Breast epithelium (tissue), 4 donors: ENCODE measurements at places on chromosomes 12 and 14. TPM values are rescaled to one million over a fixed set of nuclear protein-coding genes. Genes with fewer than 3 reads are reported as not detected.
A peak's percentile ranks its signal among the peaks of the same experiment; 100 is the strongest.

C12orf60 gene
- 2.3 TPM for total RNA-seq

DNA sequence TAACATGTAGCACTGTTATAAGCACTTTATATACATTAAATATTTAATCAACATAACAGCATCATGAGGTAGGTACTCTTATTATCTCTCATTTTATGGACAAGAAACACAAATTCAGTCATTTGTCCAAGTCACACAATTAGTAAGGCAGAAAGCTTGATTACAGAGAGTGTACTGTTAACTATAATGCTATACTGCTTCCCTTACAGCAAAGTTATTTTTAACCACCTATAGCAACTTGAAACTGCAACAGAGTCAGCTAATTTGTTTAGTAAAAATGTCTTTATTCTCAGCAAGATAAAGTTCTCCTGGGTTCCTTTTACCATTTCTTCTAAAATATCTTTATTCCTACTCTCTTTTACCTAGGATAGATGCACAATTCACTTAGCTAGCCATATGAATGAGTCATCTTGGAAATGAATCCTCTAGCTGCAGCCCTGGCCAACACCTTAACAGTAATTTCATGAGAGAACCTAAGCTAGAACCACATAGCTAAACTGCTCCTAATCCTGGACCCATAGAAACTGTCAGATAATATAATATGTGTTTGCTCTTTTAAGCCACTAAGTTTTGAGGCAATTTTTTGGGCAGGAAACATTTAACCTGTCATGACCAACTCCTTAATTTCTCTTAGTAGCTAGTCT is 90.2 kb upstream of the HECTD1 start:
- no peak for DNase-seq
- H3K4me1 ChIP-seq: no peaks in the 10 kb centered on the region
- no peak overlapping the region for H3K4me3 ChIP-seq
- H3K27ac ChIP-seq: no peak overlapping the region

OLR1 gene
- total RNA-seq: not detected

CCDC92 gene
- total RNA-seq: 24.6 TPM

SLC4A8 gene
- total RNA-seq: 8.3 TPM

DNA sequence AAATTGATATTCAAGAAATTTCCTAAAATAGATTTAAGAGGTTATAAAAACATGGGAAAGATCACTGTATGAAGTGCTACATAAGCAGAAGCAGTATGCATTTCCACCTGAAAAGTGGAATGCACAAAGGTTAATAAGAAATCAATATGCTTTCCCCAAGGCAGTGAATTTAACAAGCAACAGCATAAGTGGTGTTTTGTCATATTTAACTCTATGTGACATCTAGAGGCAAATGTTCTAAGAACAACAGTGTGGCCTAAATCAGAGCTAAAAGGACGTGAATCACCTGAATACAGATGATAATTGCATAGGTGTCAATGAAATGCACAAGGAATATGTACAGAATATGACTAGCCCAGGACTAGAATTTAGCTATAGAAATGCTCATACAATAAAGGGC is 49.5 kb downstream of the SLC2A13 start:
- H3K27ac ChIP-seq: no peak overlapping the region
- no peaks in the 10 kb centered on the region for H3K36me3 ChIP-seq
- H3K27me3 ChIP-seq: no peaks in the 10 kb centered on the region
- DNase-seq: no peak
- no peaks in the 10 kb centered on the region for H3K4me1 ChIP-seq
- H3K4me3 ChIP-seq: no peak overlapping the region

DNA sequence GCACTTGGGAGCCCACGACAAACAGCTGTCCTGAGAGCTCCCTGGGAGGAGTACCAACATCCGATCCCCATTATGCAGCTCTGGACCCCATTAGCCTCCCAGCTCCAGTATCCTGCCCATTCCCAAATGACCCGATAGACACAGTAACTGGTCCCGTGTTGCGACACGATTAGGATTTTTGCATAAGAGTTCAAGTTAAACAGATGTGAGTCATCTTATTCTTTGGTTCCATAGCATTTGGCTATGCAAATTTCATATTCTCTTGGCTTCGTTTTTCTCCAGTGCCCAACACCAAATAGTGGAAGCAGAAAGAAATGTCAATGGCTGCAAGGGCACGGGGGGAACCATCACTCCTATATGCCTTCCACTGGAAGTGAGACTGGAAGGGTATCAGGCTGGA is 43.0 kb upstream of the LRRC10 start:
- H3K4me3 ChIP-seq: no peak overlapping the region
- no peak overlapping the region for H3K27ac ChIP-seq
- DNase-seq: no peak
- no peaks in the 10 kb centered on the region for H3K4me1 ChIP-seq
- H3K27me3 ChIP-seq: no peaks in the 10 kb centered on the region

DNA sequence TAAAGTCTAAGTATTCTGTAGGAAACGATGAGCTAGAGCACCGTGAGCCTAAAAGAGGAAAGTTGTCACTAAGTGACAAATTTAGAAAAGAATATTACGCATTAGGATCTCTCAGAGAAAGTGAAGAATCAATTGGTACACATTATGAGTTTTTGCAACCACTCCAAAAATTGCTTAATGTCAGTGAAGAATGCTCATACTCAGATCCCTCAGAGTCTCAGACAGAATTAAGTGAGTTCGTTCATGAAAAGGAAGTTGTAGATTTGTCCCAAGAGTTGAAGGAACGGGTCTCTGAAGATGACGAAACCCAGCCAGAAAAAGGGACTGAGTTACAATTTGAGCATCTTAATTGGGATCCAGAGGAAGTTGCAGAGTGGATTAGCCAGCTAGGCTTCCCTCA is 1.5 kb downstream of the SAMD15 start:
- no peaks in the 10 kb centered on the region for H3K27me3 ChIP-seq
- no peak for DNase-seq
- no peak overlapping the region for H3K27ac ChIP-seq
- no peak overlapping the region for H3K4me3 ChIP-seq
- H3K36me3 ChIP-seq: no peaks in the 10 kb centered on the region

DNA sequence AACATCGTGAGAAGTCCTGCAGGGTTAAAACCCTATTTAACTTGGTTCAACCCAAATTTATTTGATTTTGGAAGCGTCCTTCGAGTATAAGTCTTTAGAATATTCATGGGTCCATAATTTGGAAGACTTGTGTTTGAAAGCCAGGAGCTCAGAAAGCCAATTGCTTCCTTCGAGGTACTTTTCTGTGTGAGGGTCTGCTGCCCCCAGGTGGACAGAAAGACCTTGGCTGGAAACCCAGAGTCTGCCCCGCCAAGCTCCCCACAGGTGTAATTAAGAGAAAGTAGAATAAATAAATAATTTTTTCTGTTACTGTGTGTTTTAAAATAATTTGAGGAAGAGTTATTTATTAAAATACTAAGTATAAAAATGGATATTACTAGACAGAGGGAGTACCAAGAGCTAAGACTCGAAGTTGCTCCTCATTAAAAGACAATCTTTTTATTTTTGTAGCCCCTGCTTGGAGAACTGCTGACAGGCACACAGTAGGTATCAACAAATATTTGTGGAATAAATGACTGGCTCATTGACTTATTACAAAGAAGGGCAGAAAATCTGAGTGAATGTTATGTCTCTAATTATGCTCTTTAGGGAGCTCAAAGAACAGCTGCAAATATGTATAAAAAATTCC is 105.8 kb downstream of the PAH start:
- H3K4me3 ChIP-seq: no peak overlapping the region
- H3K27me3 ChIP-seq: no peaks in the 10 kb centered on the region

CDH24 gene
- 5.2 TPM for total RNA-seq

TMEM229B gene
- 10.2 TPM for total RNA-seq

GRCh38 chr14:76862546-76863282 is 36.5 kb downstream of the LRRC74A start:
- no peaks in the 10 kb centered on the region for H3K36me3 ChIP-seq
- H3K27me3 ChIP-seq: no peaks in the 10 kb centered on the region
- DNase-seq: no peak
- no peak overlapping the region for H3K4me3 ChIP-seq
- no peaks in the 10 kb centered on the region for H3K4me1 ChIP-seq

DNA sequence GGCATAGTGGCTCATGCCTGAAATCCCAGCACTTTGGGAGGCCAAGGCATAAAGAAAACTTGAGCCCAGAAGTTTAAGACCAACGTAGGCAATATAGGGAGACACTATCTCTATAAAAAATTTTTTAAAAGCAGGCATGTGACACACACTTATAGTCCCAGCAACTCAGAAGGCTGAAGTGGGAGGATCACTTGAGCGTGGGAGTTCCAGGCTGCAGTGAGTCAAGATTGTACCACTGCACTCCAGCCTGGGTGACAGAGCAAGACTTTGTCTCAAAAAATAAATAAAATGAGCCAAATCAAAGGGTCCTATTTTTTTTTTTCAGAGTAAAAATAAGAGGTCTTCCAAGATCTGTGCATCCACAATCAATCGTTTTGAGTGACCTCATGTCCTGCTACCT is 237.6 kb downstream of the SLC16A7 start:
- H3K4me3 ChIP-seq: no peak overlapping the region
- H3K27ac ChIP-seq: no peak overlapping the region
- DNase-seq: no peak

DNA sequence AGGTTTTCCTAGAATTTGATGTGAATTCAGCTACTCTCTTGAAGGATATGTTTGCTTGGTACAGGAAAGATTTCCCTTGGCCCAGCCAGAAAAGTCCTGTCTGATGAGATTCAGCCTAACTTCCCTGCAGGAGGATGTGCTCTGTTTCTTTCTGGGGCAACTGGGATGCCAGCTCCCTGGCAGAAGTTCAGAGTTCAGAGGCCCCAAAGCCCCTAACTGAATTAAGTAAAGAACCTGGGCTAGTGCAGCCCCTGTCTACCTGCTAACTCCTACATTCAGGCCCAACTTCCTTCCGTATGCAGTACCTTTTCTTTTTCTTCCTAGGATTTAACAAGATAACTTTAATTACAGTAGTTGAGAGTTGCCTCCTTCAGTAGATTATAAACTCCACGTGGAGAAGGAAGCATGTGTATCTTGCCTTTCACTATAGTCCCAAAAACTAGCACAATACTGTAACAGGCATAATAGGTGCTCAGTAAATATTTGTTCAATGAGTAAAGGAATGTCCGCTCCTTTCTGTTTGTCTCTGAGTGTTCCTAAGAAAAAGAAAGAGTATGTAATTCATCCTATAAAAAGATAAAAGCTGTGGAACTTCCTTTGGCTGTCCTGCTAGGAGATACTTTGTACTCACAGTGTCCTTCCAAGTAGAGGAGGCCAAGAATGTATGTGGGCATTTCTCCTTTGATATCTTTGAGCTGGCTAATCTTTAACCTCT is 141.0 kb downstream of the SLC8A3 start:
- H3K4me3 ChIP-seq: no peak overlapping the region
- no peaks in the 10 kb centered on the region for H3K4me1 ChIP-seq
- DNase-seq: no peak
- H3K36me3 ChIP-seq: no peaks in the 10 kb centered on the region

DNA sequence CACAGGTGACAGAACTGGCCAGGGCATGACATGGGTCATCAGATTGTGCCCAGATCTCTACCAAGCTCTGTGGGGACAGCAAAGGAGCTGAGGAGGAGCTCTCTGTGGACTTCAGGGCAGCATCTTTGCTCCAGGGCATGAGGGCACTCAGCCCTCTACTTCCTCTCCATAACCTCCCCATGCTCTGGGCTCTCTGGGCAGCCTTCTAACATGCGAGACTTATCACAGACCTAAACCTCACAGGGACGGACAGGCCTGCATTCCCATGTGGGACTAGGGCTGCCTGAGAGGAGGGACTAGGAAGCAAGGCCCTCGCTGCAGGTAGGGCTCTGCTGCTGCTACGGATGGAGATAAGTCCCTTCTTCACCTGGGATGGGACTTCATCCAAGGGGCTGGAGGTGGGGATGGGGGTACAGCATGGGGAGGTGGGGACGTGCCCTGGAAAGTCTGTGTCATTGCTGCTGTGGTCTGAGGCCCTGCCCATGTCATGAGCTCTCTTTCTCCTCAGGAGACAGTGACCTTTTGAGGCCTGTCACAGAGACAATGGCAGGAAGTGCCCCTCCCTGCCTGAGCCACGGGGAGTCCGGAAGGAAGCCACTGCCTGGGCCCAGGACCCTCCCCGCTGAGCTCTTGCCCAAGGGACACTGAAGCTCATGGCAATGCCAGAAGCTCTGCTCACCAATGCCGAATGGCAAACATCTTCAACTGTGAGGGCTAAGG is 44.1 kb downstream of the PITPNM2 start:
- H3K4me1 ChIP-seq: no peaks in the 10 kb centered on the region
- no peaks in the 10 kb centered on the region for H3K36me3 ChIP-seq
- H3K27me3 ChIP-seq: no peaks in the 10 kb centered on the region
- DNase-seq: no peak
- H3K27ac ChIP-seq: no peak overlapping the region

DNA sequence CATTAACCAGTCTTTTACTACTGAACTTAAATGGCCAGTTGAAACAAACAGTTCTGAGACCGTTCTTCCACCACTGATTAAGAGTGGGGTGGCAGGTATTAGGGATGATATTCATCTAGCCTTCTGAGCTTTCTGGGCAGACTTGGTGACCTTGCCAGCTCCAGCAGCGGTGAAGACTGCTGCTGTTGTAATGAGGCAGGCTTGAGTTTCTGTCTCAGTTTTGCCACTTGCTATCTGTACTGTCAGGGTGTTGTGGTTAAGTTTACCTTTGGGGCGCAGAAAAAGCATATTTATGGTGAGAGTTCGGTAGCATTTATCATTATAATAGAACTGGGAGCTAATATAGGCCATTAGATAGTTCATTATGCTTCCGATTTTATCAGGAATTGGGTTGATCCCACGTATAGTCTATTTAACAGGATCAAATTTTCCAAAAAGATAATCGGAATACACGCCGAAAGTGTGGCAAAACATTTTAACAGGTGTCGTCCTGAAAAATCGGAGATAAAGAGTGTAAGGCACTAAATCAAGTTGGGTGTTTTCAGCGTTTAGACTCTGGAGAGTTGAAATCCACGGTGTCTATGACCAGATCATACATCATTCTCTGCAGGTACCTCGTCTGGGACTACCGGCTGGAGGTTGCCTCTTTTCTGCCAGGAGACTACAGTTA is 688 bp upstream of the NECAP1 start:
- no peaks in the 10 kb centered on the region for H3K27me3 ChIP-seq
- no peak for DNase-seq
- peaks cover 4% of the 10 kb centered on the region for H3K4me1 ChIP-seq
- H3K27ac ChIP-seq: peak overlapping the region; percentile 86
- H3K4me3 ChIP-seq: peak overlapping the region; percentile 92

- H3K27me3 ChIP-seq: no peaks in the 10 kb centered on the region
- no peak for DNase-seq
- H3K27ac ChIP-seq: no peak overlapping the region
- no peaks in the 10 kb centered on the region for H3K4me1 ChIP-seq
- no peaks in the 10 kb centered on the region for H3K36me3 ChIP-seq
Measured at GRCh38 chr12:24649634-24650033, 299.3 kb downstream of the BCAT1 start.

NANOG gene
- 0.32 TPM for total RNA-seq

CEP128 gene
- total RNA-seq: 11.0 TPM

- H3K36me3 ChIP-seq: no peaks in the 10 kb centered on the region
- no peaks in the 10 kb centered on the region for H3K27me3 ChIP-seq
- H3K4me1 ChIP-seq: peaks cover 4% of the 10 kb centered on the region
- H3K4me3 ChIP-seq: no peak overlapping the region
Measured at GRCh38 chr14:69285661-69286255, 25.8 kb downstream of the GALNT16 start.
